ENCODE measurements at places on chromosomes 7 and 10.

GRCh38 chr7:66263936-66264335 is 58.8 kb downstream of the TPST1 start:
- DNase-seq: no peak

DNA sequence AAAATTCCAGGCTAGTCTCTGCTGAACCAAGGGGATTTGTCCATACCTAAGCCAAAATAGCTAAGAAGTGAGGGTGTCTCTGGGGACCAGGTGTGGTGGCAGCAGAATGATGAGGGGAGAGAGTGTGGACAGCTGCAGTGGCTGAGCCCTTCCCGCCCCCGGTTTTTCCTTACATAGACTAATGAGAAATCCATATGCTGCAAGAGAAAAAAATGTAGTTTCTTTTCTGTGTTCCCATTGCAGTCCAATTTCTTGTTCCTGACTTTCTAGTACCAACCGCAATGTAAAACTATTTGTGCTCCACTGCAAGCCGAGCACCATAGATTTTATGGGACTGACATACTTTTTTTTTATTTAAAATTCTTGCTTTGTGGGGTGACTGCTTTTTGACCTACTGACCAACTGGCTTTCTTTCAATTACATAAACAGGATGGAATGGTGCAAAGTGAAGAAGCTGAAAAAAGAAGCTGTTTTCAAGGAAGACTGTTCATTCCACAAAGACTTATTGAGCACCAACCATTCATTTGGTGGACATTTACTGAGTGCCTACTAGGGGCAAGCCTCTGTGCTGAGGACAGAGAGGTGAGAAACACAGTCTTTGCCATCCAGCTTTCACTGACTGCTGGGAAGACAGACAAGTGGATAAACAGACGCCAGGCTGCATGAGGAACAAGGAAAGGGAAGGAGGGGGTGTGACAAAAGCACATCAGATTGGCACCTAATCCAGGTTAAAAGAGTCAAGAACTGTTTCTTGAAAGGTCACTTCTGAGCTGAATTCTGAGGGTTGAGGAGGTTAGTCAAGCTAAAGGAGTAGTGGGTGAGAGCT is 9.8 kb downstream of the CEP41 start:
- DNase-seq: no peak

DNA sequence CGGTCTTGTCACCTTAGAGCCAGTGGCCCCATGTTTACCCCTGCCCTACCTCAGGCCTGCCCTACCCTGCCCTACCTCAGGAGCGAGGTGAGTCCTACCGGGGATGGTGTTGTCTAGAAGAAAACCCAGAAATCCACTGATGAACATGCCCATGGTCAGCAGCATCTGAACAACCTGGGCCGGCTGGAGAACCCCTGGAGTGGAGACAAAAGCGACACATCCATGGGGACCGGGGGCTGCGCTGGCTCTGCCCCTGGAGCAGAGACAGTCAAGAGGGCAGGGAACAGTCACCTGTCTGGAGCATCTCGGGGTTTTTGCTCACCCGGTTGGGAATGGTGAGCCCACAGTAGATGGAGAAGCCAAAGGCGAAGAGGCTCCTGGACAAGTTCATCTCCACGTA is 36.3 kb downstream of the STRA8 start:
- DNase-seq: no peak

- DNase-seq: no peak
These were observed 112.7 kb downstream of the MTERF1 start for GRCh38 chr7:91767820-91768219.

- no peak for DNase-seq
These were observed 50.3 kb downstream of the LRRC4 start for GRCh38 chr7:127980901-127981300.

DNA sequence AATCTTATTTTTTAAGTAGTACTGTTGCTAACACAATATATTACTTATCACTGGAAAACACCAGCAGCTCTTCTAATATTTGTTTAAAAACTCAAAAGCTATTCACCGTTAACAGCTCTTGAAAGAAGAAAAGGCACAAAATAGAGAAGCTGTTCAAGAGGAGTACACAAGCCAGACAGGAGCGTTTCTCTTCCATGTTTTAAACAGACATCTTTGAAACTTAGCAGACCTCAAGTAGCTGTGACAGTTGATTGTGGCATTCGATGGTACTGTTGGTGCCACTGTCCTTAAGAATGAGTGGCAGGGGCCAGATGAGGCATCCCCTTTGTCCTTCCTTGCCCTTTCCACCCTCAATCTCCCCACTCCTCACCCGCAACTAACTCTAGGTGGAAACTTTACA is 81.6 kb upstream of the PRR15 start:
- DNase-seq: no peak

DNA sequence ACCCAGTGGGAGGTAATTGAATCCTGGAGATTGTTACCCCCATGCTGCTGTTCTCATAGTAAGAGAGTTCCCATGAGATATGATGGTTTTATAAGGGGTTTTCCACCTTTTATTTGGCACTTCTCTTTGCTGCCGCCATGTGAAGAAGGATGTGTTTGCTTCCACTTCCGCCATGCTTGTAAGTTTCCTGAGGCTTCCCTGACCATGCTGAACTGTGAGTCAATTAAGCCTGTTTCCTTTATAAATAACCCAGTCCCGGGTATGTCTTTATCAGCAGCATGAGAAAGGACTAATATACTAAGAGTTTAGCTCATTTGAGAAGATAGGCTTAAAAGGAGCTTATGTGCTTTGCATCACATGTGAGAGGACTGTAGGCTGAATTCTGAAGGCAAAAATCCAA is 29.3 kb downstream of the TMEM248 start:
- DNase-seq: no peak

GRCh38 chr7:88015309-88015708 is 81.3 kb downstream of the ADAM22 start:
- DNase-seq: no peak

DNA sequence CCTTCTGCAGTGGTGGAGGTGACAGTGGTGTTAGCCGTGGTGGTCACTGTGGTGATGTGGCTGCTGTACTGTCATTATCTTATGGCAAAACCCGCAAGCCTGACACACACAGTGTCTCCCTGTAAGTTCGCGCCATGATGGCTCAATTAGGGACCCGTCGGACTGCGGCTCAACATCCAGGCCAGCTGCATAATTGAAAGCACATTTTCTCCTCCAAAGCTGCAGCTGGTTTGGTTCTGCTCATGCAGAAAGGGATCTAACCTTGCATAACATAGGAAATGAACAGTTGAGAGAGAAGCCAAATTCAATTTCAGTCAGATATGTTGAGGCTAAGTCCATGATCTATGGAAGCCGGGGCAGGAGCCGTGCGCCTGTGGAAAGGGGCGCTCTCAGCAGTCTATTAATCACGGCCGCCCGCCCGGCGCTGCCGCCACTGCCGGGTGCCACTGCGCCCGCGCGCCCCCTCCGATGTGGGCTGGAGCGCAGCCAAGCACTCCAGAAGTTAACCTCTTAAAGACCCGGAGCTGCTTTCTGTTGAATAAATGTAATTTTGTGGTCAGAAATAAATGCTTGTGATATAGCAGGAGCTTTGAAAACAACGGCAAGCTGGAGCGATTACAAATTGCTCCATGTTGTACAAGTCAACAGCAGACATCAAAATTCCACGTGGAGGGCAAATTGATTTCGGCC is 227.7 kb downstream of the CUX1 start:
- peak; percentile 17 for DNase-seq

- no peak for DNase-seq
These were observed 307.2 kb downstream of the SNX13 start for GRCh38 chr7:17633067-17633466.

- DNase-seq: no peak
These were observed 207.7 kb upstream of the SHH start for GRCh38 chr7:156019776-156020565.

DNA sequence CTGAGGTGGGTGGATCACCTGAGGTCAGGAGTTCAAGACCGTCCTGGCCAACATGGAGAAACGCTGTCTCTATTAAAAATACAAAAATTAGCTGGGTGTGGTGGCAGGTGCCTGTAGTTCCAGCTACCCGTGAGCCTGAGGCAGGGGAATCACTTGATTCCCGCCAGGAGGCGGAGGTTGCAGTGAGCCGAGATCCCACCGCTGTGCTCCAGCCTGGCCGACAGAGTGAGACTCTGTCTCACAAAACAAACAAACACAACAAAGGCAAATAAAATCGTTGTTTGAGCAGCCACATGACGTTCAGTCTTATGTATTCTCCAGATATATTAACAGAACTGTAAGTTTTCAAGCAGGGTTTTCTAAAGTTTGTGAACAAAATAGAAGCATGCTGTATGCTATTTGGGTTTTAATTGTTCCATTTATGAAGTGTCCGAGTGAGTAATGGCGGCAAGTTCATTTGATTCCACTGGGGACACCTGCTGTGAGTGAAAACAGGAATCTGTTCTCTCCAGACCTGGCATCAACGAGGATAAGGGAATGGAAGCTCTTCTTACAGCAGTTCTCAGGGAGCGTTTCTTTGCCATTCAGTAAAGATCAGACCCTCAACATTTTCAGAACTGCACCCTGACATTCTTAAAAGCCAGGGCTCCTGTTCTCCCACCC is 122.5 kb upstream of the PITRM1 start:
- no peak for DNase-seq
